ENCODE measurements at places on chromosomes 1 and 21.

- DNase-seq = no peak
These were observed 27.4 kb downstream of the IL23R start for GRCh38 chr1:67193704-67194103.

DNA sequence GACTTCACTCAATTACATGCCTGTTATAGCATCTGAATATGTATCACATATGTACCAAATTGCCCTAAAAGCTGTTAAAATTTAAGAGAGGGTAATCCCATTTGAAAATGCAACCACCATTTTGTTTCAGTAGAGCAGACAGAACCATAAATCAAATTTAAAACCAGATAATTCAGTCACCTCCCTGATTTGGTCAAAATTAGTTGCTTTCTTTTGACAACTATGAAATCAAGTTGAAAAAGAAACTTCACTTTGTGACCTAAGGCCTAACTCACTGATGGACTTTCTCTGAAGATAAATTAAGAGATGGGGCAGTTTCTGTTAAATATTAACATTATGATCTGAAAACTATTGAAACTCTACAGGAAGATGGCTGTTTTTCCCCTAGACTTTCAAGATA is 6.7 kb downstream of the GORAB start:
- DNase-seq = no peak

GRCh38 chr21:45768740-45769048 is 125.2 kb downstream of the PCBP3 start:
- DNase-seq = peak; percentile 39

GRCh38 chr1:201711811-201712210 is 117.1 kb upstream of the IPO9 start:
- DNase-seq = no peak

DNA sequence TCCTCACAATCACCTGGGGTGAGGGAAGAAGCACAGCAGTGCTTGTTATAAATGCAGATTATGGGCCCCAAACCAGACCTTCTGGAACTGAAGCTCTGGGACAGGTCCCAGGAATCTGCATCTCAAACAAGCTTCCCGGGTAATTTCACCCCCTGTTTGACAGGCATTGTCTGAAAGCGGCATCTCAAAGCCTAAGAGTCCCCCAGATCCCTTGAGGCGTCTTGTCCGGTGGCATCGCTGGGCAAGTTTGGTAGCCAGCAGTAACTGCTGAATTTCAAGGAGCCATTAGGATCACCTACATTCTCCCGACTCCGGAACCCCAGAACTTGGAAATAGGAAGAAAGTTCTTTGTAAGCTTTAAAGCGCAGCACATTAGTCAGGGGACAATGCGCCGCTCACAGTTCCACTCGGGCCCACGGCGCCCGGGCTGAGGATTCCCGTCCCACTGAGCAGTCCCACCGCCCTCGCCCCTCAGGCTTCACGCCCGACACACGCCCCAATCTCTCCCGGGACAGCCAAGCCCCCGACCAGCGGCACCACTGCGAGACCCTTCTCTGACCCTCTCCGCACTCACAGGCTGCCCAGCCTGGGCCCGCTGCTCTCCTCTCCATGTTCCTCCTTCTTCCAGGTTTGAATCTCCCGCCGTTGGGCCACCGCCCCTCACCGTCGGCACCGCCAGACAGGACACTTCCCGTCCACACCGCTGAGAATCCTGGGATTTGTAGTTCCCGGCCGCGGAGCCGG is at the start of gene IQGAP3:
IQGAP3 (minus strand) TSS at position 647 of the 744 bp plus-strand sequence; CDS start at position 611, 36 bp downstream.
- peak; percentile 97 for DNase-seq

- DNase-seq = no peak
These were observed 114.5 kb downstream of the OMA1 start for GRCh38 chr1:58431901-58432620.

- no peak for DNase-seq
These were observed 55.4 kb downstream of the KCNAB2 start for GRCh38 chr1:6100861-6101783.

- DNase-seq = peak; percentile 60
These were observed 42.7 kb downstream of the HSD3B1 start for GRCh38 chr1:119549719-119550132.

GRCh38 chr1:106620521-106620954 is 435.9 kb upstream of the PRMT6 start:
- DNase-seq = peak; percentile 13

GRCh38 chr21:28018741-28019669 is 973.7 kb downstream of the LTN1 start:
- DNase-seq = no peak

DNA sequence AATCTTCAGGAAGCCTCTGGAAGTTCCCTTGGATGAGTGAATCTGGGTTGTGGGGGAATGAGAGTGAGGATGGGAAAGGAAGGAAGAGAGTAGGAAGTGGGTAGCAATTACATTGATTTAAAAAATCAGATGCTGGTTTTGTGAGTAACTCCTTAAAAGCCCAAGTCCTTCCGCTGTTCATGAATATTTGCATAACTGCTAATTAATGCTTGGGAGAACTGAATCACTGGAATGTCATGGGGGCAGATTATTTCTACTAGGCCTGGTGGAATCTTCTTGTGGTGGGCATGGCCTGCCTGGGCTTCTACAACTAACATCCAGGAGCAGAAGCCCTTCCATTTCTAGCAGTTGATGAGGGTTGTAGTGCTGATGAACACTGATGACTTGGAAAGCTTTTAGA is 52.7 kb downstream of the FASLG start:
- no peak for DNase-seq

- no peak for DNase-seq
These were observed 5.7 kb downstream of the HAPLN2 start for GRCh38 chr1:156624814-156625435.

- no peak for DNase-seq
These were observed 4.3 kb upstream of the SORT1 start for GRCh38 chr1:109402025-109402424.

- DNase-seq = no peak
These were observed 37.4 kb downstream of the DOP1B start for GRCh38 chr21:36194024-36194423.

GRCh38 chr1:2275796-2276536 is 47.8 kb downstream of the SKI start:
- no peak for DNase-seq

DNA sequence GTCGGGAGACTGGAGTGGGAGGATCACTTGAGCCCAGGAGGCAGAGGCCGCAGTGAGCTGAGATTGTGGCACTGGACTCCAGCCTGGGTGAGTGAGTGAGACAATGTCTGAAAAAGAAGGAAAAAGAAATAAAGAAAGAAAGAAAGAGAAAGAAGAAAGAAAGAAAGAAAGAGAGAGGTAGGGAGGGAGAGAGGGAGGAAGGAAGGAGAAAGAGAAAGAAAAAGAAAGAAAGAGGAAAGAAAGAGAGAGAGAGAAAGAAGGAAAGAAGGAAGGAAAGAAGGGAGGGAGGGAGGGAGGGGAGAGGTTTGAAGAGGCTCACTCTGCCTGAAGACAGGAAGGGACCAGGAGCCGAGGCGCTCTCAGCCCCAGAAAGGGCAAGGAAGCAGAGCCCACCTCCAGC is 4.8 kb upstream of the TCP10L start:
- no peak for DNase-seq

GRCh38 chr1:235831148-235831547 is 35.6 kb downstream of the LYST start:
- DNase-seq = no peak

- no peak for DNase-seq
These were observed 11.3 kb downstream of the ZNF362 start for GRCh38 chr1:33267468-33268205.

GRCh38 chr1:87150143-87150542 is 178.5 kb upstream of the LMO4 start:
- DNase-seq = no peak

GRCh38 chr21:43318841-43319781 is 107.8 kb downstream of the SIK1 start:
- DNase-seq = no peak

- peak; percentile 84 for DNase-seq
These were observed 2.7 kb upstream of the ANXA9 start for GRCh38 chr1:150979092-150980056.

DNA sequence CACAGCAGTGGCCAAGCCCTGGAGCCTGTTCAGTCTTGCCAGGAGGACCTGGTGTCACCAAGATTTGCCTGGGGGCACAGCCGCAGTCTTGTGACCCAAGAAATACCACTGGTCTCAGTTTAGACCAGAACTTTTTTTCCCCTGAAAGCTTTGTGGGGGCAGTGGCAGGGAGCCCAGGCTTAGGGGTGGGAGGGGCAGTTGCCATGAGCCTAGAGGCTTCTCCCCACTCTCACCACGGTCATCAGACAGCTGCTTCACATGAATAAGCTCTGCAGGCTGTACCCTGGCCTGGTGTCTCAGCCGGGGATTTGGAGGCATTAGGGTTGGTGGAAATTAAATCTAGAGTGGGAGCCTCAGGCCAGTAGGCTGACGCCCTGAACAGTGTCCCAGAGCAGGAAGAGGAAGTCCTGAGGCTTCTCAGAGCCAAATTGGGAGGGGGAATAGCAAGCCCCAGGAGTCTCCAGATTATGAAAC is 73.7 kb downstream of the SLC16A1 start:
- no peak for DNase-seq

DNA sequence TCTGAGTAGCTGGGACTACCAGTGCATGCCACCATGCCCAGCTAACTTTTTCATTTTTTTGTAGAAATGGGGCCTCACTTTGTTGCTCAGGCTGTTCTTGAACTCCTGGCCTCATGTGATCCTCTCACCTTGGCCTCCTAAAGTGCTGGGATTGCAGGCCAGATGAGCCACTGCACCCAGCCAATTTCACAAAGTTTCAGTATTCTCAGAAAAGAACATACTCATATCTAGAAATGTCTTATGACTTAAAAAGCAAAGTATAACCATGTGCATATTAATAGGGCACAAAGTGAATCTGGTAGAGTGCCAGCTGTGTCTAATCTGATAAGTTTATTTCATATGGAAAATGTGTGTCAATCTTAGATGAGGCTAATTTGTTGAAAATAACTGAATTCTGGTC is 87.5 kb upstream of the CACYBP start:
- DNase-seq = no peak

- DNase-seq = peak; percentile 60
These were observed 630 bp downstream of the ACP6 start for GRCh38 chr1:147669469-147670318.

- no peak for DNase-seq
These were observed 73.1 kb downstream of the UBIAD1 start for GRCh38 chr1:11345971-11346715.

- DNase-seq = no peak
These were observed 2.6 kb downstream of the HYI start for GRCh38 chr1:43451157-43451591.

DNA sequence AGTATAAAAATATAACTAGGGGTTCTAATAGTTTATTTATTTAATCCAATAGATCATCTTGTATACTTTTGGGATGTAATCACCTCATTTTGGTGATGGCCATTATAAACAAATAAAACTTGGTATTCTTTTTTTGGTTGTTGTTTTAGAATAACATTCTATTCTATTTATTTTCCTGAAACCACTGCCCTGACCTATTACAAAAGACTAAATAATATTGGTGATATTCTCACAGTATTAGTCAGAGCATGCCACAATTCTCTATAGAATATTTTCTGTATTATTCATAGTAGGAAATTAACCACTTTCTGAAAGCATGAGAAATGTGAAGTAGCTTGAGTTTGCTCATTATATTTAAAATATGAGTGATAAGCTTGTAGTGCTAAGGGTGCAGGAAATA is 54.1 kb upstream of the LRRC7 start:
- DNase-seq = no peak

DNA sequence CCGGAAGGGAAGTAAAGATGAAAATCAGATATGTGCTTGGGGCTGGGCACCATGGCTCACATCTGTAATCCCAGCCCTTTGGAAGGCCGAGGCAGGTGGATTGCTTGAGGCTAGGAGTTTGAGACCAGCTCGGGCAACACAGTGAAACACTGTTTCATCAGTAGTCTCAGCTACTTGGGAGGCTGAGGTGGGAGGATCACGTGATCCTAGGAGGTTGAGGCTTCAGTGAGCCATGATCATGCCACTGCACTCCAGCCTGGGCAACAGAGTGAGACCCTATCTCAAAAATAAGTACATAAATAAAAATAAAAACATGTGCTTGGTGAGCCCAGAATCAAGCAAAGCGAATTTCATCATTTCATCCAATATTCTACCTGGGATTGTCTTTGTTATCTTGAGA is 23.3 kb upstream of the PCP4 start:
- no peak for DNase-seq
